Stomach (tissue), 19 donors: ENCODE measurements at places on chromosomes 3 and 15. TPM values are rescaled to one million over a fixed set of nuclear protein-coding genes. Genes with fewer than 3 reads are reported as not detected.

DPPA2 gene
- total RNA-seq, result not detected

- no peak for DNase-seq
Observed at GRCh38 chr15:87227846-87228245, 1028.7 kb downstream of the NTRK3 start.

DNA sequence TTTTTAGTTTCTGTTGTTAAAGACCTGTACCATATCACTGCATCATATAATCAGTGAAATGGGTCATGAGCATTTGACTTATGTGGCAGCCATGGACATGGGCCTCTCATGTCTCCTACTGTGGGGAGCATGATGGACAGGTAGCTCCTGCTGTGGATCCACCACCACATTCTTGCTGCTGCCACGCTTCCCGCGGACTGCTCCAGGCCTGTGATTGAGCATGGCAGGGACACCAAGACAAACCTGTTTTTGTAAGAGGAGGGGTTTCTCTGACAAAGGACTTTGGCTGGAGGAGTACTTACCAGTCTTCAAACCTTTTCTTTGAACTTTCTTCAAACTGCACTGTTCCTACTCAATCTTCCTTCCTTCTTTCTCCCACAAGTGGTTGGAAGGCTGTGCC lies 17.9 kb upstream of the P2RY14 start:
- no peak for DNase-seq

GRCh38 chr3:25863011-25863415 lies 73.1 kb downstream of the OXSM start:
- no peak for DNase-seq

DNA sequence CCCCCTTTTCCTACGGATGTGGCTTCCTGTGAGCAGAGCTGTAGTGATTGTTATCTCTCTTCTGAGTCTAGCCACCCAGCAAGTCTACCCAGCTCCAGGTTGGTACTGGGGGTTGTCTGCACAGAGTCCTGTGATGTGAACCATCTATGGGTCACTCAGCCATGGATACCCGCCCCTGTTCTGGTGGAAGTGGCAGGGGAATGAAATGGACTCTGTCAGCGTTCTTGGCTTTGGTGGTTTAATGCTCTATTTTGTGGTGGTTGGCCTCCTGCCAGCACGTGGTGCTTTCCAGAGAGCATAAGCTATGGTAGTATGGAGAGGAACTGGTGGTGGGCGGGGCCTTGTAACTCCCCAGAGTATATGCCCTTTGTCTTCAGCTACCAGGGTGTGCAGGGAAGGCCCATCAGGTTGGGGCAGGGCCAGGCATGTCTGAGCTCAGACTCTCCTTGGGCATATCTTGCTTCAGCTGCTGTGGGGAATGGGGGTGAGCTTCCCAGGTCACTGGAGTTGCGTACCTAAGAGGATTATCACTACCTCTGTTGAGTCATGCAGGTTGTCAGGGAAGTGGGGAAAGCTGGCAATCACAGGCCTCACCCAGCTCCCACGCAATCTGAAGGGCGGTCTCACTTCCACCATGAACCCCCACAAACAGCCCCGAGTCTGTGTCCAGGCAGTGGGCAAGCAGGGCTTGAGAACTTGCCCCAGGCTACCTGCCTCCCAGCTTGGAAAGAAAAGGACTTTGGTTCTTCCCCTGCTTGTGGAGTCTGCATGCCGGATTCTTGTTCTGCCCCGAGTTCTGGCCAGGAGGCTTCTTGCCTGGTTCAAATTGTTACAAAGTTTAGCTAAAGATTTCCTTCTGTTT lies 9.0 kb upstream of the ADGRG7 start:
- DNase-seq, result no peak

GRCh38 chr3:108334701-108335100 lies 38.4 kb downstream of the HHLA2 start:
- DNase-seq, result no peak

WDR76 gene
- 9.2 TPM for total RNA-seq

DNA sequence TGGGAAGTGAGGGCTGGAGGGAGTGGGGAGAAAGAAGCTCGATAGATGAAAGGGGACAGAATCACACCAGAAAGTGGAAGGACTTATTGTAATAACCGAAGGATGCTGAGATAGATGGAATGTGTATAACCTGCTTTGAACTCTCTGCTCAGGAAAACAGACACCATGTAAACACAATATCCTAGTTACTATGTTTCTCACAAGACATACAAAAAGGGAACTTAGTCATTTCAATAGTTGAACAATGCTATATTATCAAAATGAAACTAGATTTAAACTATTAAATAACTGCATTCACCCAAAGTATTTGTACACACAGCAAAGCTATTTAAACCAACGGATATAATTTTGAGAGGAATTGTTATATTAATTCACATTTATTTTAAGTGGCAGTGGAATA lies 108.3 kb upstream of the GADL1 start:
- no peak for DNase-seq

DNA sequence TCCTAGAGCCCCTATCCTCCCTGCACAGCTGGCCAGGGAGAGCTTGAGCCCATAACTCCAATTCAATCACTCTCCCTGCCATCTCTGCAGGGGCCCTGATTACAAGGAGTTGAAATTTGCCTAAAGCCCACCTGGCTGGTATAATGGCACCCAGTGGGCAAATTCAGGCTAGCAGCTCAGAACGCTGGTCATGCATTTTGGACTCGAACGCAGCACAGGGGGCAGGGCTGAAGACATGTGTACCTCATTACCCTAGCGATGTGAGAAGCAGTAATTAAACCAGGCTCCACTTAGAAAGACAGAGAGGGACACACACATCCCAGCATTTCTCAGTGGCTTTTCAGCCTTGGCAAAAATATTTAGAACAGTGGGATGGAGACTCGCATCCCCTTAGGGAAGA lies 3.2 kb downstream of the INSYN1 start:
- DNase-seq, result no peak

DNA sequence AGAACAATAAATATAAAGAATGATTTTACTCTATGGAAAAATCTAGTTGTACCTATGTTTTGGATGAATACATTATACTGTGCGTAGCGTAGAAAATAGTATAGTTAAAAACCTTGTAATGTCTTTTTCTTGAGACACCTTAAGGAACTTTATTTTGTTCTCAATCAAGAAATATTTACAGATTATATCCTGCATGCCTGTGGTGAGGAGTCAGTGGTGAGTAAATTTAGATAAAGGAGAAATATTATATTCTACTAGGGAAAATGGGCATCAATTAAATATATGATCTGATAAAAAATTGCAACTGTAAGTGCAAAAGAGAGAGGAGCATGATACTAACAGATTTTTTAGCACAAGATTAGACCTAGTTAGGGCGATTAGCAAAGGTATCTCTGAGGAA lies 157.7 kb downstream of the RBMS3 start:
- no peak for DNase-seq

DNA sequence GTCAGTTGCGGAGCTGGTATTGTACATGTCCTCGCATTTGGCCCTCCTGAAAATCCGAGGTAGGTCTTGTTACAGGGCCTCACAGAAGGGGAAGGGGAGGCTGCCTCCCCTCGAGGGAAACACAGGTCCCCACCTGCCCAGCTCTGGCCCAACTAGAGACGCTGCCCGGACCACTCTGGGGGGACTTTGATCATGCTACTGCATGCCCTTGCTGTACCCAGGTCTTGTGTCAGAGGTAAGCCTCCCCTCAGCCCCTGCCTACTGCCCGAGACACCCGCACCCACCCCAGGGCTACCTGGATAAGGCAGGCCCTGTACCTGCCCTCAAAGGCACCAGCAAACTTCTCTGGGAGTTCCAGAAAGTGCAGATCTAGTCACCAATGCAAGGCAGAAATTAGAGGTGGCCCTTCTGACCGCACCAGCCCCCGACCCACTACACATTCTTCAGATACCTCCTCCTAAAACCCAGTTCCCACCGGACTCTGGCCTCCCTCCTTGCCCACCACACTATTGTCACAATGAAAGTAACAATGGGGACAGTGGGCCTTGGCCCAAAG lies 981 bp upstream of the SCAP start:
- DNase-seq, result no peak

DNA sequence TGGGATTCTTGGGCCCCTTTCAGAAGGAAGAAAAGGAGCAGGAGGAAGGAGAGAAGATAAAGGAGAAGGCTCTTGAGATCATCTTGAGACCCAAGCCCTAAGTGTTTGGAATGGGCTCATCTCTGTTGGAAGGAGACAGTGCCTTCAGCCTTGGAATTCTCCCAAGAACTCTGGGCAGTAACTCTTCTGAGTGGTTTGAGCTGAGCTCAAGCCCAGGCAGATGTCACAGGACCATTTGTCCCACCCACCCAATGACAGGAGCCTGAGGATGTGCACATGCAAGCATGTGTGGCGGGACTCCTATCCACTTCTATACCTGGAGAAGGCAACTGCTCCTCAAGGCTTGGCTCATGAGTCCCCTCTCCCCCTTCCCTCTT lies 14.6 kb upstream of the TMEM40 start:
- DNase-seq, result no peak

BLM gene
- 10.5 TPM for total RNA-seq

DNA sequence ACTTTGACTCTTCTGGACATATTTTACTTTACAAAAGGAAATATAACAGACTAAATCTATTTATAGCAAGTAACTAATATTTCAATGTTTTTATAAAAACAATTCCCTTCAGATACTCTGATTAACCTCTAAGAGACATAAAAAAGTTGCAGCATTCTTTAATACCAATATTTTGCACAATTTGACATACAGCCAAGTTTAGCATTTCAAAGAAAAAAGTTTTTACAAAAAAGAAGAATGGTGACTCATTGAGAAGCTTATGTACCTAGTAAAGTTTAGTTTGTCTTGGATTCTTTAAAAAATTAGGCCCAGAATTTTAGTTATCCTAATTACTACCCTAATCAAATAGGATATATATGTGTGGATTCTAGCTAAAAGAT lies 17.6 kb downstream of the DAZL start:
- DNase-seq, result no peak

PLCH1 gene
- total RNA-seq, result 11.9 TPM

DNA sequence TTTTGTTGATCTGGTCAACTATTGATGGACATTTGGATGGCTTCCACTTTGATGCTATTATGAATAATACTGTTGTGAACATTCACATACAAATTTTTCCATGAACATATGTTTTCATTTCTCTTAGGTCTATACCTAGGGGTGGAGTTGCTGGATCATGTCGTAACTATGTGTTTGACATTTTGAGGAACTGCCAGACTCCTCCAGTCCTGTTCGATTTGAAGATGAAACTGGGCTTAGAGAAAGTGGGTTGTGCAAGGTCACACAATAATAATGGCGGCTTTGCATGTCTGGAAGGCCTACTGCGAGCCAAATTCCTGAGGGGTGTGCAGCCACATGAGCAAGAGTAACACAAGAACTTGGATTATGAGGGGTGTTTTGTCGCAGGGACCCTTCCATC lies 2.6 kb downstream of the TSEN2 start:
- DNase-seq, result no peak

TIGIT gene
- total RNA-seq, result not detected

- no peak for DNase-seq
Observed at GRCh38 chr3:19029837-19030521, 118.3 kb upstream of the KCNH8 start.

DNA sequence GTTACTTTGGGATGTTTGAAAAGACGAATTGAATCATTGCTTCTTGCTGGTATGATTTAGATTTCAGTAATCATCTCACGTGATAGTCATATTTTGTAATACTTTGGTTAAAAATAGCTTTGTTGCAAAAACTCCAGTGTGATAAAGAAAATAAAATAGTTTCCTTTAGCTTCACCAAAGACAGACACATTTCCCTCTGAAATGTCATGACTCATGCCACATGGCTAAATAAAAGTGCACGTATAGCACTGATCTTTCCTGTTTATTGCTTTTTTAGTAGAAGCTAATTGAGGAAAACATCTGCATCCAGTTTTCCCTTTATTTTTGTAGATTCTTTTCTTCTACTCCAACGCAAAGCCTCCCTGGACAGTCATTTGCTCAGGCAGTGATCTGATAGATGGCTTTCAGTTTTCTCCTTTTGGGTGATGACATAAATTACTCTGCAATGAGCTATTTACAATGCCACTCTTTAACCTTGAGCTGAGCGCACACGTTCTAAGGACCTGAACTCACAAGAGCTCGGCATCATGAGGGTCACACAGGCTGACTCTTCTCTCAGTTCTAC lies 84.9 kb downstream of the ARNT2 start:
- DNase-seq, result no peak

DNA sequence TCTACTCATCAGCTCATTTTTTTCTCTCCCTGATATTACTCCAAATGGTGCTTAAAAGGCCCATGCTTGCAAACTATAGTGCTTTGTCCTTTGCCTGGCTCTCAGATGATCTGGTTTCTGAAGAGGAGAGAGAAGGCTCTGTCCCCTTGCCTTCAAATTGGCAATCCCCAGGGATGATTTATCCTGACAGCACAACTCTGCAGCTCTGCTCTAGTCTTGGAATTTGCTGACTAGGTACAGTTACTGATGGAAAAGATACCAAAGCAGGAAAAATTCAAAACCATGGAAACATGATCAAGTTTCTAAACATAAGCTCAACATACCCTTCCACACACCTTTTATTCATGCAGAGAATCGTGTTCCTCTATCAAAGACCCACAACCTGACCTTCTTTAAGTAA lies 106.7 kb upstream of the CADPS start:
- no peak for DNase-seq

DNA sequence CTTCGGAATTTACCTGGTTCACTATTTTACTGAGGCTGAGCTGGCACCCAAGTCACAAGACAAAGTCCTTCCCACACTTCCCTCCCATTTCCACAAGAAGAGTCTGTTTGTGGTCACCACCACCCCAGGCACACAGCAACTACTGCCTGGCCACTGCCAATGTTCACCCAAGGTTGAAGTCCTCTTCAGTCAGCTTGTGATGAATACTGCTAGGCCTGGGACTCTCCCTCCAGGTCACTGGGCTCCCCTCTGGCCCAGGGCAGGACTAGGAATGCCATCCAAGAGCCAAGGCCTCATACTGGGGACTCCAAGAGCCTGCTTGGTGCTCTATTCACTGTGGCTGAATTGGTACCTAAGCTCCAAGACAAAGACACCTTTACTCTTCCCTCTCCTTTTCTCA lies 30.4 kb upstream of the COLQ start:
- no peak for DNase-seq

AADACL2 gene
- total RNA-seq, result not detected

SOX2 gene
- 9.8 TPM for total RNA-seq

DNA sequence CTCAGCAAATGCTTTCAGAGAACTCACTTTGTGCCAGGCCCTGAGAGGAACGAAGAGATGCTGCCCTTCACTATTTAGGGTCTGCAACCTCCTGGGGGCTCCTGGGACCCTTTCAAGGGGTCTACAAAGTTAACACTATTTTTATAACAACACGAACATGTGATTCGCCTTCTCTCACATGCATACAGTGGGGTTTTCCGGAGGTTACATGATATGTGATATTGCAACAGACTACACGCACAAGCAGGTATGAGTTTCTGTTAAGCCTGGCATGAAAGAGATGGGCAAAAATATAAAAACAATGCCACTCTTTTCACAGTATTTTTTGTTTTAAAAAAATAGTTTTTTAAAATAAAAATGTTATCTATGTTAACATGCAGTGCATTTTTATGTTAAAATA lies 10.3 kb downstream of the STARD5 start:
- no peak for DNase-seq
